ENCODE measurements at places on chromosomes 7 and 10.

GRCh38 chr7:38975944-38976392, 1.7 kb upstream of the POU6F2 start:
- no peak for DNase-seq

DNA sequence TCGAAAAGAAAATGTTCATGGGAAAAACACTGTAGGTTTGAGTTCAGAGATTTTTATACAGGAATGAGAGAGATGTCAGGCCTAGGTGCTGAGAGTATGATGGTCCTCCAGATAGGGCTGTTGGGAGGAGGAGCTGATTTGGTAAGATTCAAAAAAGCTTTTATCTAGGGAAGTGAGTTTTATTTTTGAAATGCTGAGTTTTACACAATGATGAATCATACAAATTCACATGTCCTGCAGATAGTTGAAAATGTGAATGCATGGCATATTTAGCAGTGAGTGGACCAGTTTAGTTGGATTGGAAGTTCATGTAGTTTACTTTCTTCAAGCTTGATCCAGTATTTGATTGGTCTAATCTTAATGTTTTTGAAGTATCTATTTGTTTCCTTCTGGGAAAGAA, 154.8 kb downstream of the LRRC4 start:
- DNase-seq: no peak

- no peak for DNase-seq
These were observed 290.8 kb upstream of the PCDH15 start for GRCh38 chr10:55091691-55092328.

- no peak for DNase-seq
These were observed 436.3 kb upstream of the NPVF start for GRCh38 chr7:25664593-25664992.

GRCh38 chr7:1368682-1369571, 90.3 kb downstream of the MICALL2 start:
- no peak for DNase-seq

- no peak for DNase-seq
These were observed 35.7 kb upstream of the EEPD1 start for GRCh38 chr7:36117203-36117840.

DNA sequence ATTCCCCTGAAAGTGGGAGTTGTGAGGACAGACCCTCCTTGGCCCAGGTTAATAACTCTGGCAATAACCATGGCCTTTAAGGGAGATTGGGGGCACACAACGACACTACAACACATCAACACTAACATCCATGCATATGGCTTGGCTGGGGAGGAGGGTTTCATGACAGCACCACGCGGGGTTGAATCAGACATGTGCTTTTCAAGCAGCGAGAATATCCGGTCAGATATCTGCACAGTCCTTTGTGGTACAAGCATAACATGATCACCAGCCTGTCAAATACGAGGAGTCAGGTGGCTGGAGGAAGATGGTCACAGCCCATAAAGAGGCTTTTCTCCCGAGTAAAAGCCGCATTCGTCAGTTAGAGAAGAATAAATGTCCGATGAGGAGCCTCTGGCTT, 13.1 kb upstream of the KLRG2 start:
- no peak for DNase-seq

DNA sequence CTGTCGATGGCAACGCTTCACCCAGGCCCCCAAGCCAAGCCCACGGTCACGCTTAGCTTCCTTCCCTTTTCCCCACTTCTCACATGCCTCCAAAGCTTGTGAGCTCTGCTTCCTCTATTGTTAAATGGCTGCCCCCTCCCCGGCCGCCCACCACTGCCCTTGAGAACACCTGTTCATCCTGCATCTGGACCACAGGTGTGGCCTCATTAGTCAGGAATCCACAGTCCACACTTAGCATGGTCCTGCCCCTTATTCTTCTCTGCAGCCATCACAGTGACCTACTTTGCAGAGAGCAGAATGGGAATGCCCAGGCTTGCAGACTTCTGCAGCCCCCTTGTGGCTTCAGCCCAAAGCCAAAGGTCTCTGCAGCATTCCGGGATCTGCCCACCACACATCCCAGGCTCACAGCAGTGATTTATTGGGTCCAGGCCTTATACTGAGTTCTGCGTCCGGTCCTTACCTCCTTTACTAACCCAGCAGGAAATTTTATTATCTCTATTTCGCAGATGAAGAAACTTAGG, 66.9 kb downstream of the PTPRE start:
- DNase-seq: no peak

GRCh38 chr10:72260976-72261783, 12.5 kb upstream of the DDIT4 start:
- no peak for DNase-seq

- no peak for DNase-seq
These were observed 405.5 kb downstream of the ANKRD7 start for GRCh38 chr7:118629898-118630438.

GRCh38 chr7:118664498-118664897, 440.0 kb downstream of the ANKRD7 start:
- no peak for DNase-seq

- DNase-seq: no peak
These were observed 34.9 kb downstream of the PCGF6 start for GRCh38 chr10:103316087-103316486.

- no peak for DNase-seq
These were observed 14.5 kb downstream of the DNAJB9 start for GRCh38 chr7:108584211-108584610.

DNA sequence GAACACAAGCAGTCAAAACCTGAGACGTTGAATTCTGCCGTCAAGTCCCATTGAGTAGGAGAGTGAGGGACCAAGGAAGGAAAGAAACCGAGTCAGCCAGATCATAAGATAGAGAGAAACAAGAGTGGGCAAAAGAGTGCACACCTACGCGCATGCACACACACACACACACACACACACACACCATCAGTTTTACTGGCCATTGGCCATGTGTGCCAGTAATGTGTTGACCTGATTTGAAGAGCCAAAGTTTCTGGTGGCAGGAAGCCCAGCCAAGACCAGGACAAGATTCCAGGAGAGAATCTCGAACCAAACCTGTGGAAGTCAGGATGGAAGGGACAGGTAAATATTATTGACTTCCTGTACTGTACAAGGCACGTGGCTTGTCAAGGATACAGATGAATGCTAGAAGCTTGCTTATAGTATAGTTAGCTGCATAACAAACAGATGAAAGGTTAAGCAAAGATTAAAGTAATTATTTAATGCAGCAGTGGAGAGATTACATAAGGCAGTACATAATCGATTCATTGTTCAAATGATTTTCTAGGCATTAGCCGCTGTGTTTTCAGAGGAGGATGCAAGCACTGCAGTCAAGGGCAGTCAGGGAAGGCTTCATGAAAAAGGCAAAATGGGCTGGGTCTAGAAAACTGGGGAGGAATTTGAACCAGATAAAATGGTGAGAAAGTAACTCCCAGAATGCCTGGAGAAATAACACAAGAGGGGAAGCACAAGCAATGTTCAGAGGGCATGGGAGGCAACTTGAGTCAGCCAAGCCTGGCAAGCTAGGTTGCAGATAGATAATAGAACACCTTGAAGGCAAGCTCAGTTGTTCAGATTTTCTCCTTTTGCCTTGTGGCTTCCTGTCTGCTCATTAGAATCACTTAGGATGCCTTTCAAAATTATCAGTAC, 2.7 kb upstream of the HYCC1 start:
- DNase-seq: no peak

GRCh38 chr7:49718760-49719159, 54.7 kb upstream of the VWC2 start:
- no peak for DNase-seq

Data from AG04450 (cell line).